ENCODE measurements at places on chromosomes 6 and 20. TPM values are rescaled to one million over a fixed set of nuclear protein-coding genes. Genes with fewer than 3 reads are reported as not detected.

The SPATA25 gene
- 0.43 TPM for total RNA-seq

The MAFB gene
- total RNA-seq, result 0.64 TPM

The HLA-DPA1 gene
- total RNA-seq, result 0.97 TPM

The GFOD1 gene
- 4.2 TPM for total RNA-seq

The ARMH2 gene
- total RNA-seq, result not detected

The UTRN gene
- 115 TPM for total RNA-seq

The LAMA2 gene
- total RNA-seq, result 40.2 TPM

The MICB gene
- total RNA-seq, result 30.7 TPM

The PRELID3B gene
- total RNA-seq, result 61.2 TPM

The PHACTR1 gene
- total RNA-seq, result 0.43 TPM

- DNase-seq, result peak; percentile 42
Measured at GRCh38 chr20:51661609-51662178, 106.5 kb downstream of the ATP9A start.

GRCh38 chr6:81900616-81901015 lies 148.1 kb upstream of the TENT5A start:
- no peak for DNase-seq

- DNase-seq, result peak; percentile 47
Measured at GRCh38 chr20:58389324-58389967, 417 bp downstream of the VAPB start.

- no peak for DNase-seq
Measured at GRCh38 chr6:33790379-33790778, 1.4 kb upstream of the LEMD2 start.

DNA sequence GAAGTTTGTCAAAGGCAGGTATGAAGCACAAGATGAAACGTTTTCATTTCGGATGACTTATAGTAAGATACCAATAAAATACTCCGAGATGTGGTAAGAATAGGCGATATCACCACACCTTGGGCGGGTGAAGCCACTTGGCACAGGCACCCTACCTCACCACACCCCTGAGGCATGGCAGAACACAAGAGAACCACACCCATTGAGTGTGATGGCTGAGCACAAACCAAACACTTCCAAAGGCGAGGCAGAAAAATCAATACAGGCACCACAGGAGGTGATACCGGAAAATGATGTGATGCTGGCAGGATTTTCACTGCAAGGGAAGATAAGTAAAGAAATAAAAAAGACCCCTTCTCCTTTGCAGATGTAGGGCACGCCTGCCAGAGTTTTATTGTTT lies 332.9 kb upstream of the PRDM1 start:
- no peak for DNase-seq

DNA sequence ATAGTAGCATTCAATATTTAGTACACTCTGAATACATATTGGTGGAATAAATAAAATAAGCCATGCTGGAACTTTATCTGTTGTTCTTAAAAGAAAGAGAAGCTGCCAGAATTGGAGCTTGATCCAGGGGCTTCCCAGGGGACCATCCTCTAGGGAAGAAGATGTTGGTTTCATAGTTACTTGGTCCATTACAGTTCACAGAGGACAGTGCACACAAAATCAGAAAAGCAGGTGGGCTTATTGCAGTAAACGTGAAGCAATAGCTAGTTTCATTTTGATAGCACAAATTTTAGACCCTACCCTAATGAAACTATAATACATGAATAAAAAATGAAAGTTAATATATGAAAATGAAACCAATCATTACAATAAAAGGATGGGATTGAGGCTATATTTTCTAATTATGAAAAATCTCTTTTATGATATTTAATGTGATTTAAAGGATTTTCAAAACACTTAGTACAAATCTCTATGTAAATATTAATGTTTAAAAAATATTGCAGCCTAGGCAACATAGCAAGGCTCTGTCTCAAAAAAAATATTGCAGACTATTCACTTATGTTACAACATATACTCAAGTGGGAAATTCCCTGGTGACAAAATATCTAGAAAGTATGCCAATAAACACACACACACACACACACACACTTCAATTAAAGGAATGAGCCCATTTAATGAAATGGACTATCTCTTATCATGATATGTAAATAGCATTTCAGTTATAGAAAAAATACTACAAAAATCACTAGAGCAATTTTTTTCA lies 227.0 kb upstream of the MARCKS start:
- peak; percentile 65 for DNase-seq

- DNase-seq, result no peak
Measured at GRCh38 chr20:53040693-53041589, 68.8 kb downstream of the TSHZ2 start.

DNA sequence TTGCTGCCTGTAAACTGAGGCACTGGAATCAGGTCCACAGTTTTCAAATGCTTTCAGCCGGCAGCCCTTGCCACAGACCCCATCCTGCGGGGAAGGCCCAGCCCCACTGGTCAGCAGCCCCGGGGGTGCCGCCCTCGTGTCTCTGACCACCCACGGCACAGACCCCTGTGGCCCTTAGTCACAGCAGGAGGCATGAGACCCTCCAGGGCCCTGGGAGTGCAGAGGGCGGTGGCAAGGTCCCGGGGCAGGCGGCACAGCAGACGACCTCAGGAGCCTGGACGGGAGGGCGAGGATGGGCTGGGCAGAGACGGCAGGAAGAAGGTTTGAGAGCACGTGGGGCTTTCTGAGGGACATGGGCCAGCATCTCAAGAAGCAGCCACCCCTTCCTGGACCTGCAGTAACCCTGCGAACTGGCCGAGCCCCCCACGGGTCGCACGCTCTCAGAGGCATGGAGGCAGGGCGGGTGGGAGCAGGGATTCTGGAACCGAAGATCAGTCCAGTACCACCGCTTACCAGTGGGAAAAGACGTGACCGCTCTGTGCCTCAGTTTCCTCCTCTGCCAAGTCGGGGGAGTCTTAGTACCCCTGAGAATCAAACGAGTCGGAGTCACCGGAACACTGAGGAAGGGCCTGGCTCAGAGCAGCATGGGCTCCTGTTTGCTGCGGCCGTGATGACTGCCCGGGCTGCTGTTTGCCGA lies 140.7 kb downstream of the TAF4 start:
- DNase-seq, result no peak

- DNase-seq, result no peak
Measured at GRCh38 chr20:4029505-4030467, 14.4 kb upstream of the RNF24 start.

DNA sequence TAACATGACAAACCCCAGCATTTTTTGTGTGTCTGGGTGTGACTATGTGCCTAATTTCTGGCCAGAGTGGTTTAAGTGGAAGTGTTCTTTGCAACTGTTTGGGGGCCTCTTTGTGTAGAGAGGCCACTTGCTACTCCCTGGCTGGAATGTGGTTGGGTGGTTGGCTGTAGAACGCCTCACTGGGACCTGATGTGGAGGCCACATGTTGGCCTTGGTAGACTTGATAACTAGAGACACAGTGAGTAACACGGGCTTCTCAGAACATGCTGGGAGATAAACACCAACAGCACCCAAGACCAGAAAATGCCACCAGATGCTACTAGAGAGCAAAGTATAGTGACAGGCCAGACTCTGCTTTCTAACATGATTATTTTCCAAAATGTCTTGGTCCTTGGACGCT lies 111.2 kb upstream of the ZFP64 start:
- DNase-seq, result no peak

DNA sequence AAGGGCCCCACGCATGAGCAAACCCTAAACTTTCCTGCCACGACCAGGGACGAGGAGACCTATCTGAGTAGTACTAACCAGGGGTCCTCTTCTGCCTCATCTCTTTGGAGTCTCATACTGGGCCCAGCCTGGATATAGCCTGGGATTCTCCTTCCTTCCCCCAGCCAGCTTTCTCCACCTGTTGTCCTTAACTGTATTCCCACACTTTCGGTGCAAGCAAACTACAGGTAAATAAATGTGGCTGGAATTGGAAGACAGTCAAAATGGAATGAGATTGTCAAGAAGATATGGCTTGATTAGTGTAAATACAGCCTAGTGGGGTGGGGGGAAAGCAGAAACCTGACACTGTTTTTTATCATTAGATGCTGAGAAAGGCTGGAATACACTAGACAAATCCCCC lies 23.5 kb upstream of the LY86 start:
- DNase-seq, result no peak

All from fibroblast of villous mesenchyme (primary cell).